Activated CD8-positive, alpha-beta memory T cell treated with anti-CD3 and anti-CD28 coated beads for 1 hour (primary cell): ENCODE measurements at places on chromosomes 3 and 15.

GRCh38 chr3:76668653-76669052 is 371.2 kb upstream of the ROBO2 start:
- no peak for DNase-seq

GRCh38 chr3:177050501-177051237 is 146.6 kb downstream of the TBL1XR1 start:
- DNase-seq, result no peak

- DNase-seq, result no peak
Observed at GRCh38 chr15:69313432-69314000, 14.8 kb downstream of the PAQR5 start.

- no peak for DNase-seq
Observed at GRCh38 chr15:62486041-62486440, 321.0 kb upstream of the C2CD4B start.

GRCh38 chr3:59749291-59749690 is 699.5 kb upstream of the CFAP20DC start:
- DNase-seq, result no peak

- no peak for DNase-seq
Observed at GRCh38 chr15:73150831-73151230, 98.6 kb downstream of the NEO1 start.

DNA sequence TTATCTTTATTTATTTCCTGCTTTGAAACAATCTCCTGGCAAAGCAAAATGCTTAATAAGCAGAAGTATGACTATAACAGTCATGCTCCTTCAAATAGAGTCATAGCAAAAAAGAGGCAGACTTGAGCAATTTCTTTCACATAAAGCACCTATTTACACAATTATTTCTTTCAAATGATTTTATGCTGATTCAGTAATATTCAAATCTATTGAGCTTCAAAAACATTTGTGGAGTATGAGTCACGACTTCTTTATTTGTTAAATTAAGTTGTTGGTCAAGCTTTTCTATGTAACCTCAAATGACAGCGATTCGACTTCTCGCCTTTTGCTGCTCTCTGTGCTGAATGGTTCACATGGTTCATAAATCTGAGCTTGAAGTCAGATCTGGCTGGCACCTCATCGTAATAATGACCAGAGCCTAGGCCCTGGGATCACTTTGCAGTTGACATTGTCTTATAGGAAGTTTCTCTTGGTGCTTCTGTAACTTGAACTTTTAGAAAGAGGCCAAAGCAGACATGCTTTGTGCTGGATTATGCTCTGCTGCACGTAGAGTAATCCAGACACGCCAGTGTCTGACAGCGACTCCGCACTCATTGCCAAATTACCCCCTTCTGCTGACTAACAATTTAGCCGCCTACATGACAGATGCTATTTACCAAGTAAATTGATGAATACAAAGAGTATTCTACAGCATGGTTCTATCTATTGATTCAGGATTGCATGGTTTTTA is 139.0 kb downstream of the MCTP2 start:
- no peak for DNase-seq

DNA sequence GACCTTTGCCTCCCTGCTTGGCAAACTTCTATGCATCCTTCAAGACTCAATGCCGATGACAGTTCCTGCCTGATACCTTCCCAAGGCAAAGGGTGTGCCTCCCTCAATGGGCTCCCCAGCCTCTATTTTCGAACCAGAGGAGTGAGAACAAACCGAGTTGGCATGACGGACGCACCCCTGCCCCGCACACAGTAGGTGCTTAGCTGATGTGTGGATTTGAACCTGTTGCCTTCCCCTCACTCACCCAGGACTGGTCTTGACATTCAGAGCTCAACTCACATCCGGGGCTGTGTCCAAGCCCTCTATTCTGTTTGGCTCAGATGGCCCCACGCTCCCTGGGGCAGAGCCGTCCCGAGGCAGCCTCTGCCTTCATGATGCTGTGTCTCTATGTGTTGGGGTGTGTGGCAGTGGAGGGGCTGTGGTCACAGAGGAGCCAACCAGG is 52.2 kb upstream of the SLC6A11 start:
- no peak for DNase-seq

GRCh38 chr3:56125358-56126005 is 342.8 kb downstream of the ERC2 start:
- DNase-seq, result no peak

GRCh38 chr15:58506064-58506490 is 74.3 kb downstream of the LIPC start:
- no peak for DNase-seq
